ENCODE measurements at places on chromosomes 2 and 18. TPM values are rescaled to one million over a fixed set of nuclear protein-coding genes. Genes with fewer than 3 reads are reported as not detected.
A peak's percentile ranks its signal among the peaks of the same experiment; 100 is the strongest.

FSIP2 gene
- 2.4 TPM for polyA plus RNA-seq

SGPP2 gene
- 16.0 TPM for polyA plus RNA-seq

DNA sequence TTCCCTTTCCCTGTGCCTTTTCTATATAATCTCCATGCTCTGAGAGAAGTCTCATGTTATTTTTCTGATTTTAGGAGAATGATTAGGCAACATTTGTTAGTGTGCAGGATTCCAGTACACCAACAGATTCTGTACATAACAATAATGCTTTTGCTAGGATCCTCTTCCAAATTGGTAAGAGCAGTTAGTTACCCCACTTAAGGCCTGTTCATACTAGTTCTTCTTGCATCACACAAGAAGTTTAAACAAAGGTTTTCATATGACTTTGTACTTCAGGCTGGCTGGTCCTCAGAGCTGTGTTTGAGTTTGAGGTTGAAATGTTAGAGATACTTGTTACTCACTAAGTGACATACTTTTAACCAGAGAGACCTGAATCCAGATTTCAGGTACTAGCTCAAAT is 686.9 kb upstream of the NRXN1 start:
- no peak for DNase-seq

DNA sequence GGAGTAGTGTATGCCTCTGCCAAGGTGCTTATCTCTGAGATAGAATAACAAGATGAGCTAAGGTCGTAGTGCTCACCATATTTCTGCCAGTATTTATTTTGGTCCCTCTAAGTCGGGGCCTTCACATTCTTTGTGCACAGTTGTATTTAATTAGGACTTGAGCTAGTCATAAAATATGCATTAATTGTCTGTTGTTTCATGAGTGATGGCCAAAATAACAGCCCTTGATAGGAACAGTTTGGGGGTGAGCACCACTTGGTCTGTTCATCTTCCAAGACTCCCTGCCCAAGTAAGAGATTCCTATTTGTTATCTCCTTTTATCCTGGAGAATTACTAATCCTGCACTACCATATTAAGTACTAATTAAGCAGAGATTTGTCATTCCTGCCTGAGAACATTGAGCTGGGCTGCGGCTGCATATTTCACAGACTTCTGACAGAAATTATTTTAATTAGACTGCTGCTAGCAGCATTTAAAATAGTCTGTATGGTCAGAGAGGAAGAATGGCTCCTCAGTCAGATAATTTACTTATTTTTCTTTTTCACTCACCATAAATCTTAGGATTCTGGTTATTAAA is 435.1 kb downstream of the MTX2 start:
- peak; percentile 36 for DNase-seq

- DNase-seq = no peak
Measured at GRCh38 chr2:157887946-157888345, 11.8 kb upstream of the ACVR1 start.

- no peak for DNase-seq
Measured at GRCh38 chr2:12721566-12722446, 5.1 kb downstream of the TRIB2 start.

- DNase-seq = no peak
Measured at GRCh38 chr18:8307960-8308359, 301.3 kb upstream of the RAB12 start.

DNA sequence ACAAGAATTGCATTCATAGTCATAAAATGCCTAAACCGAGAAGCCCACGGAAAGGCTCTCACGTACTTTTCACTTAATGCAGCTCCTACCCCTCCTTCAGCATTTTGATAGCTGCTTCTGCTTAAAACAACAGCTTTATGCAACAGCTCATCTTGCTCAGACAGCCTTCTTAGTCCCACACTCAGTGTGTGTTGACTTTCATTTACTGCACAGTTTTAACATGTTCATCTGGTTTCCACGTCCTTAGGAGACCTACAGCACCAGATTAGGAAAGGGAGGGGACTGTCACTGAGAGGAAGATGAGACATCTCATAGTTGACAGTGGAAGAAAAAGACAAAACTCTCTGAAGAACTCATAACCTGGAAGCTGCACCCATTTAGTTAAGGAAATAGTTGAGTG is 435.4 kb downstream of the SETBP1 start:
- no peak for DNase-seq
